ENCODE measurements at places on chromosomes 5 and 9.
A peak's percentile ranks its signal among the peaks of the same experiment; 100 is the strongest.

- no peak for DNase-seq
Observed at GRCh38 chr9:86751207-86751606, 196.1 kb downstream of the GAS1 start.

GRCh38 chr5:120874081-120874862 is 410.2 kb downstream of the PRR16 start:
- DNase-seq: no peak

GRCh38 chr5:102711525-102712385 is 43.4 kb upstream of the PAM start:
- no peak for DNase-seq

GRCh38 chr5:151214614-151215545 is 9.0 kb downstream of the CCDC69 start:
- DNase-seq: no peak

- no peak for DNase-seq
Observed at GRCh38 chr5:73061593-73061992, 58.8 kb upstream of the TMEM171 start.

GRCh38 chr5:112640546-112640945 is 97.1 kb upstream of the APC start:
- no peak for DNase-seq

DNA sequence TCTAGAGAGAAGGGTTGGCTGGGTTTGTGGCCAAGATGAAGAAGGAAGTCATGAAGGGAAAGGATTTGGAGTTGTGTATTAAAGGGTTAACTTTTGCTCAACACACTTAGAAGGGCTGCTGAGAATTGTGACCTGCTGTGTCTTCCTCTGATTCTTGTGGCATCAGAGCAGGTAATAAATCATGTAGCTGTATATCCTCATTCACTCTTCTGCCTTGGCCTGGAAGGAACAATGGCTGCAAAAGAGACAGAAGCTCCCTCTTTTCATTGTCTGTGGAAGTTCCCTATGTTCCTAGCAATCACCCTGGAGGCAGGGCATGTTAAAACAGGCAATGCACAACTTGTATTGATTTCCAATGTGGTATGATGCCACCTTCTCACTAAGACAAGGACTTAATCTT is 159.1 kb downstream of the LRRC70 start:
- no peak for DNase-seq

- no peak for DNase-seq
Observed at GRCh38 chr5:81708889-81709288, 42.0 kb downstream of the SSBP2 start.

DNA sequence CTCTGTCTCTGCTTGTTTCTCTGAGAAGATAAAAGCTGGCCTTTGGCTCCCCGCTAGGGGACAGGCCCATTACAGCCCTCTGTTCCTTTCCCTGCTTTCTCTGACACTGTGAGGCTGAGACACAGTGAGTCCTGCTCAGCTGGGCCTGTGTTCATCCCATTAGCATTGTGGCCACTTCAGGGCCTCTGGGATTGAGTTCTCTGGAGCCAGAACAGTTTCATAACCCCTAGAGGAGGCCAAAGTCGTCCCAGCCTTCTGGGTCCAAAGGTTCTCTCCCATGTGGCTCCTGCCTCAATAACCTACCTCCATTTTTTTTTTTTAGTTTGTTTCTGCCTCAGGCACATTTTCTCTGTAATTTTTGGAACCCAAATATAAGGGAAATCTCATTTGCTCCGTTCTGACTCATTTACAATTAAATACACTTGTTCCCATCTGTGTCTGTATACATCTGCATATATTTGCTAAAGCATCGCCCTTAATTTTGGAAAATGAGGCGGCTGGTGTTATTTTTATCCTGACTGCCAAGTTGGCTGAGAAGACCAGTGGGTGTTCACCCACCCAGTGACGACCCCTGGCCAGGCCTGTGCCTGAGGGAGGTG is 27.3 kb upstream of the CTNNA1 start:
- no peak for DNase-seq

- no peak for DNase-seq
Observed at GRCh38 chr5:157269165-157269671, 3.3 kb downstream of the CYFIP2 start.

DNA sequence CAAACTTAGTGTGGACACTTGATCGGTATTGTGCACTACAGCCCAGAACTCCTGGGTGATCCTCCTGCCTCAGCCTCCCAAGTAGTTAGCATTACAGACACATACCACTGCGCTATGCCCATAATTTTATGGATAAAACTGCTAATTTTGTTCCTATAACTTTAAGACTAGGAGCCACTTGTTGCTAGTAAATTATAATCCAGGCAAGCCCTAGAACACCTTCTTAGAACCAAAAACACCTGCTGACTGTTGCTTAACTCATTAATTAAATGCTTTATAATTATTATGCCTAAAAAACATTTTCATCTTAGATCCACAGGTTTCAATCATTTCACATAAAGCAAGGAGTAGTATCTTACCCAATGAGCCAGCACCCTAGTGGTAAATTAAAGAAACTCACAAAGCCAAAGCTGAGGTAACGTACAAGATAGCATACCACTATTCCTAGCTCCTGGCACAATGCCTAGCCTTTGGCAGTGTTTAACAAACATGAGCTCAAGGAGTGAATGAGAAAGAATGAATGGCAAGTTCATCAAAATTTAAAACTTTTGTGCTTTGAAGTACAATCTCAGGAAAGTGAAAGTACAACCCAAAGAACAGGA is 5.4 kb downstream of the MRPS27 start:
- no peak for DNase-seq

- DNase-seq: no peak
Observed at GRCh38 chr5:6143523-6143922, 234.8 kb downstream of the MED10 start.

- DNase-seq: no peak
Observed at GRCh38 chr5:90909940-90910339, 351.3 kb downstream of the ADGRV1 start.

DNA sequence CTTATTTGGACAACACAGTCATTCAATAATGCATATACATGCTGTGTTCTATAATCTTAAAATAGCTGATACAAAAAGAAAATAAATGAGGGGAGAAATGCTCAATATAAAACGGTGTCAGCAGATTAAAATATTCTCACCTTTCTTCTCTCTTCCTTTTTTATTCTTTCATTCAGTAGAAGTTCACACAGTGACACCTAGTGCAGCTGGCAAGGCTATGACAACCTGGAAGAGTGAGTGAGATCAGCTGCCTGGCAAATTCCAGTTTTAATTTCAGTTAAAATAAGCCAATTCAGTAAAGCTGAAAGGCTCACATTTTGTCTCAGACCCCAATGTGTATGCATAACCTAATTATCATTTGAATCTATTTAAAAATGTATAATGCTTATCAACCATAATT is 150.3 kb downstream of the RASEF start:
- no peak for DNase-seq

DNA sequence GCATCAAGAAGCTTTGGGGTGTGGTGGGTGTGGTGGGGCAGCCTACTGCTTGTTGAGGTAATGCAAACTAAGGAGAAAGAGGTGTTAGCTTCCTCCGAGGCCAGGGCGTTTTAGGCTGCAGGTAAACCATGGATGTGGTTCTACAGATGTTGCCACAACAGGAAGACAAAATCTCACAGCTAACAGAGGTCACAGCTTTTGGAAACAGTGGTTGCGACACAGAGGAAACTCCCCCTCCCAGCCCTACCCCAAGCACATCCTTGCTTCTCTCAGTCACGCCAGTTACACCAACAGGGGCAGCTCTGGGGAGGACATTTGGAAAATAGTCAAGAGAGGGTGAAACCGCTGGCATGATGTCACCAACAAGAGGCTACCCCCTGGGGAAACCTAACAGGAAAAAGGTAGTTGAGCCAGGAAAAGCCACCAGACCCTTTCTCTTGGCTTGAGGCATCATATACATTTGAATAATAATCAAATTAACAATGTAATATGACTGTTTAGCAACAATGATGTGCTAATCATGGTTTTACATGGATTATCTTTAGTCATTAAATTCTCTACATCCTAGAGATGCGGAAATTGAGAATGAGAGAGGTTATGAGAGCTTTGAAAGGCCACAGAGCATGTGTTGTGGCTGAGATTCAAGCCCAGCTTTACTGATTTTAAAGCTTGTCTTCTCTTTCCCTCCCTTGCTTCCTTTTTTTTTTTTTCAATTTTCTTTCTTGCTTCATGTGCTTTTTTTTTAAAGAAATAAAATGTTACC is 82.2 kb upstream of the IL12B start:
- peak; percentile 80 for DNase-seq

DNA sequence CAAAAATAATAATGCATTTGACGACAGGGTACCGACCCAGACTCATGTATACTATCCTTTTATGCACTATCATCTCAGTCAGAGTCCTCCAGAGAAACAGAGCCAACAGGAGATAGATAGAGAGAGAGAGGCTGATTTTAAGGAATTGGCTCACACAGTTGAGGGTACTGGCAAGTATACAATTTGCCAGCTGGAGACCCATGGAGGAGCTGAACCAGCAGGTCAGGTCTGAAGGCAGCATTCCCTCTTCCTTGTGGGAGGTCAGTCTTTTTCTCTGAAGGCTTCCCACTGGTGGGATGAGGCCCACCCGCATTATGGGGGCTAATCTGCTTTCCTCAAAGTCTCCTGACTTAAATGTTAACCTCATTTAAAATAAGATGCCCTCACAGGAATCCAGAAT is 17.3 kb upstream of the MED10 start:
- DNase-seq: no peak

DNA sequence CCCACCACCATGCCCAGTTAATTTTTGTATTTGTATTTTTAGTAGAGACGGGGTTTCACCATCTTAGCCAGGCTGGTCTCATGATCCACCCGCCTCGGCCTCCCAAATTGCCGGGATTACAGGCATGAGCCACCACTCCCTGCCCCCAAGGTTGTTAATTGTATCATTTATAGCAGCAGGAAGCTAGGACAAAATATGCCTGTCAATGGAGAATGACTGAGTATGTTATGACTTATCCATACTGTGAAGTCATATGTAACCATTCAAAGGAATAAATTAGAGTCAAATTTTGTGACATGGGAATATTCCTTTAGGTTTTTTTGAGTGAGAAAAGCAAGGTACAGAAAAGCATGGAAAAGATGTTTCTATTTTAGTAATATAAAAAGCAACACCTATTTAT is 3.9 kb upstream of the DAB2 start:
- DNase-seq: no peak

DNA sequence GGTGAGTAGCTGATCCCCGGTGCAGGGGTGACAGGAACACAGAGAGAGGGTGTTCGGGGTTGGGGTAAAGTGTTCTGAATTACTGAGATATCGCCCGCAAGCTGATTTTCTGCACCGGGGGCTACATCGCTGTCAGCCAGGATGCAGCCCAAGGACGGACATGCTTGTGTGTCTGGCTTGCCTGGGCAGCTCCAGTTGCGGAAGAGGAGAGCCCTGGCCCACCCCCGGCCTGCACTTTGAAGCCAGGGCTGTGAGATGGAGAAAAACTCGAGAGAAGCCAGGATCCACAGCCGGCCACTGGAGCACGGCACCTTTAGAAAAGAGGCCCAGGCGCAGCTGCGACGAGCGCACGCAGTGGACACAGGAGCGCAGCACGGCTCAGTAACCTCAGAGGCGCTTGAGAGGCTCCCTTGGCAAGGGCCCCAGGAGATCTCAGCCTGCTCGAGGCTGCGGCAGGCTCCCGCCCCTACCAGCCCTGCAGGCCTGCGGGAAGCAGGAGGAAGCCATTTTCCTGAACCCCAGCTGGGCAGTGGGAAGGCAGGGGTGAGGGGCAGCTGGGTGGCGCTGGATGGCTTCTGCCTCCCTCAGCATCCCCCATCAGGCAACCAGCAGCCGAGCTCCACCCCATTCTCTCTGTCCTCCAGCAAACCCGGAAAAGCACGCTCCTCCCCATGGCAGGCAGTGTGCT is 59.2 kb downstream of the C9orf50 start:
- no peak for DNase-seq

DNA sequence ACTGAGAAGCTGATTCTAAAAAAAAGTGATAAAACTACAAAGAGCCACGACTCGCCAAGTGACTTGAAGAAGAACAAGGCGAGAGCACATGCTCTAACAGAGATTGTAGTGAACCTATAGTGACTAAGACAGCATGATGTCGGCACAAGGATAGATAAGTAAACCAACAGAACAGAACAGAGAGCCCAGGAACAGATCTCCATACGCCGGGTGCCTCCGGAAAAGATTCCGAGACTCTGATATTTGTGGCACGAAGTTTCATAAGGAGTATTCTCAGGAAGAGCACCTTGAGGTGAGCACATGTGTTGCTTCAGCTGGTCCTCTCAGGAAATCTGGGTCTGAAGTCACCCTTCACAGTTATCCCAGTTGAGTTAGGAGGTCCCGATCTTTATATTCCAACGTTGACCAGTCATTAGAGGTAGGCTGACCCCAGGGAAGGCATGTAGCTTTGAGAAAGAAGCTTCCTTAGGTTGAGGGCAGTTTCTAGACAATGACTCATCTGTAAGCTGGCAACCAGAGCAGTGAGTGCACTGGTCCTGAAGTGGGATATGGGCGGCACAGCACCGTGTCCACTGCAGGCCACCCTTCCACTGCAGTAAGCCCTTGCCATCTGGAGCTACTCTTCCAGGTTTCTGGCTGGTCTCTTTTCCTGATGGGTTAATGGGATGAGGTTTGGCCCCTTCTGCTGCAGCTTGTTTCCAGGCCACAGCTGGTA is 13.6 kb upstream of the CLK4 start:
- DNase-seq: no peak

DNA sequence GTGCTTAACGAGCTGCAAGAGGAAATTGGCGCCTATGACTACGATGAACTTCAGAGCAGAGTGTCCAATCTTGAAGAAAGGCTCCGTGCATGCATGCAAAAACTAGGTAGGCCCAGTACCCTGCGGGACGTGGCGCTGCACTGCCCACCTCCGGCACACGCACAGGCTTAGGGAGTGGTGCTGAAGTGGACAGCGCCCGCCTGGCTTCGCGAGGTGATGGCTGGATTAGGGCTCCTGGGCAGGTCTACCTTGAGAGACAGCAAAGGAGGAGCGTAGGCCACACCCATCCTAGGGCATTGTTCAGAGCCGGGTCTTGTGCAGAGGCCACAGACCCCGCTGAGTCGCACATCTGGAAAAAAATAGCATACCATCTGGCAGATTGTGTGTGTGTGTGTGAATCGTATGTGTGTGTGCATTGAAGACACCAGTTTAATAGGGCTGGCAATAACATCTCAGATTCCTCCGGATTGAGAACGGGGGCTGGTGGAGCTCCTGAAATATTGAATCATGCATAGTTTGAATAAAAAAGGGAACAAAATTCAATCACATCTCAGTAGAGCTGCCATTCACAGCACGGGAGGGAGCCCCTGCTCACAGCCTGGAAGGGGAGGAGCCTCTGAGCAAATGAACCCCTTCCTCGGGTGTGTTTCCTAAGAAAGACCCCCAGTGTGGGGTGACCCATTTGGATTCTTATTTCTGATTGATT is 11.1 kb downstream of the OLFM1 start:
- DNase-seq: no peak

GRCh38 chr5:98258939-98259338 is 514.5 kb upstream of the RGMB start:
- no peak for DNase-seq

- DNase-seq: no peak
Observed at GRCh38 chr5:94425396-94425795, 193.0 kb downstream of the KIAA0825 start.

GRCh38 chr5:95822043-95822541 is 434 bp downstream of the GLRX start:
- no peak for DNase-seq

All from T-cell (primary cell).